GM23338 (cell line): ENCODE measurements at places on chromosomes 5 and 9. TPM values are rescaled to one million over a fixed set of nuclear protein-coding genes. Genes with fewer than 3 reads are reported as not detected.

Gene C9orf152
- not detected in 2 replicates for polyA plus RNA-seq

Gene CER1
- polyA plus RNA-seq: 0.73 and 0.90 TPM in 2 replicates

Gene AQP3
- 1.4 and 1.6 TPM in 2 replicates for polyA plus RNA-seq

Gene TAF1L
- not detected in 2 replicates for polyA plus RNA-seq

Gene CDKN2B-AS1
- polyA plus RNA-seq: not detected in 2 replicates

Gene IL31RA
- not detected in 2 replicates for polyA plus RNA-seq

Gene PTPRD
- 7.9 and 11.5 TPM in 2 replicates for polyA plus RNA-seq

Gene CDKN2B
- 0.09 and 0.29 TPM in 2 replicates for polyA plus RNA-seq

Gene MVB12B
- 1.3 and 1.9 TPM in 2 replicates for polyA plus RNA-seq

DNA sequence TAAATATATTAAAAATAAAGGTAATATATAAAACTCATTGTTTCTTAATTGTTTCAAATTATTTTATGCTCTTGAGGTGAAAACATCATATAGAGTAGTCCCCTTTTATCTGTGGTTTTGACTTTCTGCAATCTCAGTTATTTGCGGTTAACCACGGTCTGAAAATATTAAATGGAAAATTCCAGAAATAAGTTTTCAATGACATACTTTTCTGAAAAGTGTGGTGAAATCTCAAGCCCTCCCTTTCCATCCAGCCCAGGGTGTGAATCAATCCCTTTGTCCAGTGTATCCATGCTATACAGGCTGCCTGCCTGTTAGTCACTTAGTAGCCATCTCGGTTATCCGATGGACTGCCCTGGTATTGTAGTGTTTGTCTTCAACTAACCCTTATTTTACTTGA is 546.7 kb upstream of the DMAC1 start:
- no peak for DNase-seq
- H3K27ac ChIP-seq: no peak overlapping the region
- H3K4me3 ChIP-seq: no peak overlapping the region
- no peaks in the 10 kb centered on the region for H3K4me1 ChIP-seq
- H3K27me3 ChIP-seq: no peaks in the 10 kb centered on the region
- H3K36me3 ChIP-seq: no peaks in the 10 kb centered on the region

DNA sequence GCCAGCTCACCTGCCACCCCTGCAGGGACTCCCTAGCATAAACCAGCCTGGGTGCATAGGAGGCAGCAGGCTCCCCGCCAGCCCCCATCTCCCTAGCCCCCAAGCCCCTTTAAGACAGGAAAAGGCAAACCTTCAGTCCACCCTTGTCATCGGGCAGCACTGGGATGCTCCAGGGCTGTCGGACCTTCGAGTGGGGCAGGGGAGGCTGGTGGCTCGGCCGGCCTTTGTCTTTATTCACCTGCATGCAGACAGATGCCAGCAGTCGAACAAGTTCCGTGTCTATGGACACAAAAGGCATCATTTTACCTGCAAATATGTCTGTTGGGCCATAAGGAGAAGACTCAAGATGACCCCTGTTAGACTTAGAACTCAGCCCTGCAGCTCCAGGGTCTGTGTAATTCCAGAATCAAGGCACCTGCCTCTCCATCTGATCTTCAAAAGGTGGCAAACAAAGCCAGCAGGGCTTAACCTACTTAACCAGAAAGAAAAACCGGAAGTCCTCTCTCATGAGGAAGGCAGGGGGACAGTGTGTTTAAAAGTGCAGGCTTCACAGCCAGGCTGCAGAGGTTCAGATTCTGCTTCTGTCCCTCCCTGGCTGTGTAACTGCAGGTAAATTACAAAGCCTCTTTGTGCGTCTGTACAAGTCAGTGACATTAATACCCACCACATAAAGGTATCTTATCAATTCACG is 16.2 kb downstream of the ANKS6 start:
- DNase-seq: no peak
- H3K4me3 ChIP-seq: no peak overlapping the region
- no peaks in the 10 kb centered on the region for H3K4me1 ChIP-seq

GRCh38 chr5:74288038-74288437 is 352.5 kb downstream of the ENC1 start:
- DNase-seq: no peak
- H3K4me3 ChIP-seq: no peak overlapping the region
- H3K27me3 ChIP-seq: no peaks in the 10 kb centered on the region
- H3K27ac ChIP-seq: no peak overlapping the region

GRCh38 chr9:86672966-86673365 is 274.3 kb downstream of the GAS1 start:
- H3K4me3 ChIP-seq: no peak overlapping the region
- no peaks in the 10 kb centered on the region for H3K27me3 ChIP-seq
- H3K36me3 ChIP-seq: no peaks in the 10 kb centered on the region
- H3K27ac ChIP-seq: no peak overlapping the region
- H3K4me1 ChIP-seq: no peaks in the 10 kb centered on the region

DNA sequence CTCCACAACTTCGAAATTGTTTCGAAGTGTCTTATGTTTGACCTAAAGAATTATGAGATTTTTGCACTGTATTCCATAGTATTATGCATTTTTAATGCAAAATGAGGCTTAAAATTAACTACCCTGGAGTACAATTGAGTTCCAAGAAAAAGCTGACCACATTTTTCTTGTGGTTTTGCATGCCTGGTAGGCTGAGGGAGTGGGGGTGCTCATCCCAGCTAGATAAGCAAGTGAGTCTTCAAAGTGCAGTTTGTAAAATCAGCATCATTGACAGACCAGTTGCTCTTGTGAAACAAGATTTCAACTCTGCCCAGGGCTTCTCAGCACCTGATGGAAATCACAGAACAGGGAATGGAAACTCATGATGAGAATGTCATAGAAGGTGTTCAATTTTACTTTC is 17.0 kb upstream of the NDUFS4 start:
- no peak overlapping the region for H3K4me3 ChIP-seq
- H3K36me3 ChIP-seq: no peaks in the 10 kb centered on the region
- no peak overlapping the region for H3K27ac ChIP-seq
- peak; percentile 15 for DNase-seq
- no peaks in the 10 kb centered on the region for H3K27me3 ChIP-seq

DNA sequence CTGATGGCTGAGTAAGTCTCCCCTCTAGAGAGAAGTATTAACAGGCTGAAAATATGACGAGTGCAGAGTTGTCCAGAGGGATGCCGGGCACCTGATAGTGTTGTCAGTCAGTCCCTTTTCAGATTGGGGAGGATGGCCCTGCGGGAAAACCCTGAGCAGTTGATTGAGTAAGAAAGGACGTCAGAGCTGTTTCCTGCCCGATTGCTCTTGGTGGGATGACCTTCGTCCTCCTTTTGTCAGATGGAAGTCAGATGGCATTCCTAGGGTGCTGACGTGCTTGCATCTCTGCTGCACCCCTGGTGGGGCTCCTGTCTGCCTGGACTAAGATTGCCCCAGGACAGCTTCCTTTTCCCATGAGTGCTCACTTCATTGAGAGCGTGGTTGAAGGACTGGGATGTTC is 9.8 kb downstream of the ZNF354B start:
- DNase-seq: no peak
- H3K27ac ChIP-seq: no peak overlapping the region

DNA sequence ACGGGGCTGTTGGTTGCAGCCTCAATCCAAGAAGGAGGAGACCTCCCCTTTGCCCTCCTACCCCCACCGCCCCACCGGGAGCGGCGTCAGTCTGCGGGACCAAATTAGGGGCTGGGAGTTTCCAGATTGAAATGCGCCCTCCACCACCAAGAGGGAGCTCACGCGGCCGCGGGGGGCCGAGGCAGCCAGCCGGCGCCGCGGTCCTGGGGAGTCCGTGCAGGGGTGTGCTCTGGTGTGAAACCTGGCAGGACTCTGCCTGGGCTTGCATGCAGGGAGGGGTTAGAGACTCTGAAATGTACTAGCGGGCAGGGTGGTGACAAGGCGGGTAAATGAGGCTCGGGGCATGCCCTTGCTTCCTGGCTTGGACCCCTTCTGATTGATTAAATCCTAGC is 989 bp upstream of the FBN2 start:
- H3K27ac ChIP-seq: no peak overlapping the region
- H3K4me3 ChIP-seq: peak overlapping the region; percentile 79
- DNase-seq: no peak
- H3K27me3 ChIP-seq: peaks cover 68% of the 10 kb centered on the region
- H3K36me3 ChIP-seq: no peaks in the 10 kb centered on the region
- H3K4me1 ChIP-seq: peaks cover 12% of the 10 kb centered on the region

- no peaks in the 10 kb centered on the region for H3K27me3 ChIP-seq
- no peak overlapping the region for H3K27ac ChIP-seq
- H3K4me1 ChIP-seq: peaks cover 5% of the 10 kb centered on the region; the same call in 1 of the 2 replicates
- H3K36me3 ChIP-seq: no peaks in the 10 kb centered on the region
- no peak for DNase-seq
- H3K4me3 ChIP-seq: no peak overlapping the region
Measured at GRCh38 chr5:37435261-37435660, 56.1 kb downstream of the WDR70 start.

DNA sequence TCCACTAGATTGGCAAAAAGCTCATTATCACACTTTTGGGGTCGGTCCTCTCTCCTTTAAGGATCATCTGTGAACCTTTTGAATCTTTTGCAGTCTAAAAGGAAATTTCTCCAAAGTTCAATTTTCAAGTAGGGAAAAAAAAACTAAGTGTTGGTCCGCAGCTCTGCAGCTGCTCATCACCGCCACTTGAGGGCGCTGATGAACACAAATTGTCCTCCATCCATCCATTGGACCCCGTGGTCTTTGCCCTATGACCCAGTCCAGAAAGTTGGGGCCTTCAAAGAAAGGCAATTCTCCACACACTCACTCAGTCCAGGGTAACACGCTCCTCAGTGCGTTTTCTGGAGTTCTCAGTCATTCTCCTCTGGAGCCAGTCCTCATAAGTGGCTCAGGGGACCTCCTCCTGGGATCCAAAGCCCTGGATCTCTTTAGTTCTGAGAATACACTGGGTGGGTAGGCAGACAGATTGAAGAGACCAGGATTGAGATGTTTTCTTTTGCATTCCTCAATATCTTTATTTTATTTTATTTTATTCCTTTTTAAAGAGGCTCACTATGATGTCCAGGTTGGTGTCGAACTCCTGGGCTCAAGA is 63.6 kb upstream of the SLC28A3 start:
- H3K4me3 ChIP-seq: no peak overlapping the region
- peak; percentile 62 for DNase-seq
- no peaks in the 10 kb centered on the region; the same call in 1 of the 2 replicates for H3K36me3 ChIP-seq

- peaks cover 12% of the 10 kb centered on the region for H3K4me1 ChIP-seq
- peak; percentile 77 for DNase-seq
- no peaks in the 10 kb centered on the region for H3K27me3 ChIP-seq
- no peaks in the 10 kb centered on the region for H3K36me3 ChIP-seq
- no peak overlapping the region for H3K4me3 ChIP-seq
Measured at GRCh38 chr5:91419571-91420537, 36.7 kb upstream of the ARRDC3 start.

- DNase-seq: no peak
- 0 out of 2 replicates have a peak, but pooled peaks cover 5% of the 10 kb centered on the region for H3K27me3 ChIP-seq
- H3K4me1 ChIP-seq: peaks cover 75% of the 10 kb centered on the region
Measured at GRCh38 chr5:116445311-116445710, 129.3 kb downstream of the SEMA6A start.

DNA sequence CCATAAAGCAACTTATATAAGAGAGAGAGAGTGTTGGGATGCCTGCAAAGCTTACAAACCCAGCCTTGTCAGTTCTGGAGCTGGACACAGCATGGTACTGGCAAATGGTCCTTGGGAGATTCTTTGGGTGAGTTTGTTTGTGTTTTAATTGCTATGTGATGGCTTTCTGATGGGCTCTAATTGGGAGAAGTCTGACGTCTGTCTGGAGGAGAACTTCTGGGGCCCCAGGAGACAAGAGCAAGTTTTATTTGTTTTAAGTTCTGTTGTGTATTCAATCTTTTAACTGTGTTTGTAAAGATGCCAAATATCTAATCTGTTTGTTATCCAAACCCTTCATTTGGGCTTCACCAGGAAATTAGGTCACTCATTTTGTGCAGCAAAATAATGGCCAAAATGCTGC is 50.3 kb upstream of the AFAP1L1 start:
- no peaks in the 10 kb centered on the region for H3K4me1 ChIP-seq
- no peaks in the 10 kb centered on the region for H3K27me3 ChIP-seq
- no peak overlapping the region for H3K27ac ChIP-seq
- no peak for DNase-seq
- H3K4me3 ChIP-seq: no peak overlapping the region
- no peaks in the 10 kb centered on the region for H3K36me3 ChIP-seq

DNA sequence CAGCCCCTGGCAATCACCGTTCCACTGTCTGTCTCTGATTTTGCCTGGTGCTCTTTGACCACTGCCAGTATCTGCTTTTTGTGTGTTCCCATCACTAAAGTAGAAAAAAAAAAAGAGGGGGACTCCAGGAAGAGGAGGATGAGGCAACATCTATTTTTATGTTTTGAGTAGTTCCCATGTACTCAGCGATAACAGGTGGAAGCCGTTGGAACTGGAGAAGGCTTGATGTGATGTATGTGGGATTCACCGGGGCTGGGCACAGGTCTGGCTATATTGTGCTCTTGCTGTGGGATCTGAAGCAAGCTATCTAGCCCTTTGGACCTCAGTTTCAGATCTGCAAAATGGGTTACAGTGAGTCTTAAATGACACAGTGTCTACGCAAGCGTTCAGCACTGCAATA is 104.9 kb downstream of the SLIT3 start:
- H3K4me3 ChIP-seq: no peak overlapping the region
- no peaks in the 10 kb centered on the region for H3K27me3 ChIP-seq
- H3K4me1 ChIP-seq: no peaks in the 10 kb centered on the region
- H3K36me3 ChIP-seq: no peaks in the 10 kb centered on the region

- H3K4me1 ChIP-seq: no peaks in the 10 kb centered on the region
- H3K4me3 ChIP-seq: no peak overlapping the region
- no peaks in the 10 kb centered on the region for H3K27me3 ChIP-seq
- H3K36me3 ChIP-seq: no peaks in the 10 kb centered on the region
- H3K27ac ChIP-seq: no peak overlapping the region
- DNase-seq: no peak
Measured at GRCh38 chr9:13971966-13972655, 341.8 kb downstream of the NFIB start.

DNA sequence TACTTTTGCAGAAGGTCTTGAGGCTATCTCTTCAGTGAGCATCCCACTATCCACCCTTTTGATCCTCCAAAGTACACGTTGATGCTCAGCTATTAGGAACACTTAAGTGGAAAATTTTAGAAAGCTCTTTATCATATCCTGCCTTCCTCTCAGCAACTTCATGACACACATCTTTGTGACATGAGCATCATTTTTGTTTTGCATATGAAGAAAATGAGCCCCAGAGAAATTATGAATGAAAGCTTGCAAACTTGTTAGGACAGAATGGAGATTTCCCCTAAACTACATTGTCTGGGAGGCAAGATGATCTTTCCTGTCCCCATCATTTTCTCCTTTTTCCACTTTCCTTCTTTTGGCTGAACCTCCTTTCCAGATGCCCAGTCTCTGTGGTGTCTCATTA is 239.4 kb upstream of the PIK3R1 start:
- DNase-seq: no peak
- no peaks in the 10 kb centered on the region for H3K27me3 ChIP-seq
- H3K36me3 ChIP-seq: no peaks in the 10 kb centered on the region
- no peaks in the 10 kb centered on the region for H3K4me1 ChIP-seq
- no peak overlapping the region for H3K27ac ChIP-seq
- no peak overlapping the region for H3K4me3 ChIP-seq
